ENCODE measurements at places on chromosomes 7 and 10.

DNA sequence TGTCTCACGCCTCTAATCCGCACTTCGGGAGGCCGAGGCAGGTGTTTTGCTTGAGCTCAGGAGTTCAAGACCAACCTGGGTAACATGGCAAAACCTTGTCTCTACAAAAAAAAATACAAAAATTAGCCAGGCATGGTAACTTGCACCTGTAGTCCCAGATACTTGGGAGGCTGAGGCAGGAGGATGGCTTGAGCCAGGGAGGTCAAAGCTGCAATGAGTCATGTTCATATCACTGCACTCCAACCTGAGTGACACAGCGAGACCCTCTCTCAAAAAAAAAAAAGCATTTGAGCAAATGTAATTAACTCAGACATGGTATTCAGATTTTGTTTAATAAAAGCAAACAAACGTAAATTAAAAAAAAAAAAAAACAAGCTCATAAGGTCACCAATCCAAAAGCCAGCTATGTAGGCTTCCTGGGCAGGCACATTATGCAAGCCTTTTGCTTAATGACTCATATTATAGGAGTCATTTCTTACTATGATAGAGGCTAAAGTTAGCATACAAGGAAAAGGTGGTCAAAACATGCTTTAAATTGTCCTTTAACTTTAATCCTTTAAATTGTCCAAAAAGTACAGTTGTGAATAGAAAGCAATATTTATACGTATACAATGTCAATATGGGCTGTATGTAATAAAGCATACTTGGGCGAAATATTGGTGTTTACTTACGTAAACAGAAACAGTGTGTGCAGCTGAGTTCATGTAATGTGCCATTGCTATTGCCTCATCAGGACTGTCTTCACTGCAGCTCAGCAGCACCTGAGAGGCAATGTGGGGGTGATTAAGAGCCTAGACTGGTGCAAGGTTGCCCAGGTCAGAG lies 13.0 kb downstream of the AKR1D1 start:
- DNase-seq: peak; percentile 39

DNA sequence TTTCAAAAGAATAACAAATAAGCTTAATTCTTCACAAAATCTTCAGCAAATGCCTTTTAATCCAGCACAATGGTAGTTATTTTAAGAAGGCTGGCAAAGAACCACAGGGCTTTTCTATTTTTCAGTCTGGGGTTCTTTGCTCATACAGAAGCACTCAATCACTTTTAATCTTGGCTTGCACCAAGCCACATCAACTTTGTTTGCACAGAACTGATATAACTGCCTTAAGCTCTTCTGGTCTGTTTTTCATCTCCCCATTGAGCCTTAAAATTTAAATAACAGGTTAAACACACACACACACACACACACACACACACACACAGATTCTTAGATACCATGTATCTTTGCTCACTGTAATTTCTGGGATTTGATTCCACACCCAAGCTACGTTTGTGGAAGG lies 377.0 kb downstream of the GATA3 start:
- no peak for DNase-seq

- peak; percentile 81 for DNase-seq
Observed at GRCh38 chr7:115099906-115100305, 178.0 kb downstream of the MDFIC start.

DNA sequence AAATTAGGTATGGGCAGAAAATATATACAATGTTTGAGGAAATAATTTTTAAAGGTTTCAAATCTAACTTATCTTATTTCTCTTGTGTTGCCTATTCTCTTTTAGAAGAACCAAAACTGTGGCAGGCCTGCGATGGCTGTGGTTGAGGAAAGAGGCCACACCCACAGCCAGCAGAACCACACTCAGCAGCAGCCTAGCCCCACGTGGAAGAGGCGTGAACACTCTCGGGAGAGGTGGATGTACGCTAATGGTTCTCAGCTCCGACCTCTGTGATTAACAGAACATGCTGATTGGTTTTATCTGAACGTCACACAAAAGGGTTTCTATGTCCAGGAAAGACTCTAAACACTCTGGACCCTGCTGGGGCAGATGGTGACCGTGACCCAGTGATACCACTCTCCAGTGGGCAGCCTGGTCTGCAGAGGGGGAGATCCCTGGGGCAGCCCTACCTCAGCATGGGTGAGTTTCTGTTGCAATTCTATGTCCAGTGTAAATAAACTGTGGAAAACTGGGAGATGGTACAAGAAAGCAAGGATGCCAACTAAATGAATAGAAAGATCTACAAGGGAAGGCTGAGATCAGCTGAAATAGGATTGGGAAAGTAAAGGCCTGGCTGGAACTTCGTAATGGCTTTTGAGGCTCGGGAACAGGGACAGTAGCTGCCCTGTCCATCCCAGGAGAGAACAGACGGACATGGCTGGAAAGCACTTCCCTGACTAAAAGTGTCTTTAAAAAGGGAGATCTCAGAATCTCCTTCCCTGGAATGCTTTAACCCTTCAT lies 26.6 kb downstream of the DIP2C start:
- no peak for DNase-seq

GRCh38 chr7:142807855-142808460 lies 37.2 kb downstream of the PRSS2 start:
- no peak for DNase-seq

DNA sequence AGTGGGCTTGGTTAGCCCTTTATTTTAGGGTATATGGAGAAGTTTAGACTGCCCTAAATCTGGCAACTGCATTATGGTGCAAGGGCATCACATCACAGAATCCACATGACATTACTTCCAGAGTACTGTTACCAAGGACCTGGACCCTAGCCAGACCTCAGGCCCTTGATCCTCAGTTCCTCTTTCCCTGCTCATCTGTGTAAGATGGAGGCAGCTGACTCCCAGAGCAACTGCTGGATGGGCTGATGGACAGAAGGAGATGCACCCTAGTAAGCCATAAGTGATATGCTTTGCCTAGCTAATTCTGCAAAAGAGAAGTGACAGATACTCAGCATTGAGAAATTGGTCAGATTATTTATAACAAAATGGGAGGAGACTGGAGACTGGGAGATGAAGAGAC lies 131.7 kb downstream of the DYNC1I1 start:
- no peak for DNase-seq

DNA sequence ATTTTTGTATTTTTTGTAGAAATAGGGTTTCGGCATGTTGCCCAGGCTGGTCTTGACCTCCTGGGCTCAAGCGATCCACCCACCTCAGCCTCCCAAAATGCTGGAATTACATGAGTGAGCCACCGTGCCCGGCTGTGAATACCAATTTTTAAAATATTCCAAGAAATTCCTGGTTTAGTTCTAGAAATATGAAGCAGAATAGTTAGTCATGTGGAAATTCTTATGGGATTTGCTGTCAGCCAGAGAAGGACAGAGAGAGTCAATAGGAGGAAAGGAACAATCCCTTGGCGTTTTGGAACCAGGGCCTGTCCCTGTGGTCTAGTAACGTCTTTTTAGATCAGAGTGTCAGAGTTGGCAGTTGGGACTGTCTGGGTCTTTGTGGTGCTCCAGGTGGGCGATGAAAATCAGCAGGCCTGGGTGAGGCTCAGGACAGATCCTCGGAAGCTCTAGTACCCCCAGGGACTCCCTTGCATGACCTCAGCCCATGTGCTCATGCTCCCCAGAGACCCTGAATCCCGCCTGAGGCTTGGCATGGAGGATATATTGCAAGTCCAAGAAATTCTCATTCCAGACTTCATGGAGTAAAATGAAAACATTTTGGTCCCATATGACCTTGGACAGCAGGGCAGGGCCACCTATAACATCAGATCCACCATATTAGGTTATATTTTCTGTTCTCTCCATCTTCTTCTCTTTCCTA lies 7.8 kb downstream of the NODAL start:
- no peak for DNase-seq

- DNase-seq: no peak
Observed at GRCh38 chr10:124146483-124146882, 53.1 kb upstream of the CHST15 start.
